ENCODE measurements at places on chromosomes 7 and 10. TPM values are rescaled to one million over a fixed set of nuclear protein-coding genes. Genes with fewer than 3 reads are reported as not detected.

DNA sequence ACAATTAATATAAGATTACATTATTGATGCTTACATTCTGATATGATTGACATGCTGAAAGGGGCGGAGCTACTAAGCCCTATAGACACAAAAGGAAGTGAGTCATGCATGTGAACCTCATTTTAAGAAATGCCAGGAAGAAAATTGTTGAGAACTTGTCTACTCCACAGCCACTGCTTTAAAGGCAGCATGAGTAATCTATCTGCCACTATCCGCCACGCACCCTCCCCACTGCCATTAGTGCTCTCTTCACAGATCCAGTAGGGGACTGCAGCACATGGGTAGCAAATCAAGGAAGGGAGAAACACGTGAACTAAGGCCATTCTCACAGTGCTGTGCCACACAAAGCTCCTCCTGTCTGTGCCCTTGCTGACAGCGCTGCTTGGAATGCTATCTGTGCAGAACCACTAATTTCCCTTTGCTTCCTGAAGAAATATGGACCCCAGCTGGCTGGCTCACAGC lies 524.8 kb downstream of the GRM8 start:
- DNase-seq, result peak; percentile 87

GRCh38 chr7:70944516-70944915 lies 187.4 kb upstream of the GALNT17 start:
- no peak for DNase-seq

GRCh38 chr10:100122780-100123179 lies 41.1 kb upstream of the CPN1 start:
- DNase-seq, result no peak

DNA sequence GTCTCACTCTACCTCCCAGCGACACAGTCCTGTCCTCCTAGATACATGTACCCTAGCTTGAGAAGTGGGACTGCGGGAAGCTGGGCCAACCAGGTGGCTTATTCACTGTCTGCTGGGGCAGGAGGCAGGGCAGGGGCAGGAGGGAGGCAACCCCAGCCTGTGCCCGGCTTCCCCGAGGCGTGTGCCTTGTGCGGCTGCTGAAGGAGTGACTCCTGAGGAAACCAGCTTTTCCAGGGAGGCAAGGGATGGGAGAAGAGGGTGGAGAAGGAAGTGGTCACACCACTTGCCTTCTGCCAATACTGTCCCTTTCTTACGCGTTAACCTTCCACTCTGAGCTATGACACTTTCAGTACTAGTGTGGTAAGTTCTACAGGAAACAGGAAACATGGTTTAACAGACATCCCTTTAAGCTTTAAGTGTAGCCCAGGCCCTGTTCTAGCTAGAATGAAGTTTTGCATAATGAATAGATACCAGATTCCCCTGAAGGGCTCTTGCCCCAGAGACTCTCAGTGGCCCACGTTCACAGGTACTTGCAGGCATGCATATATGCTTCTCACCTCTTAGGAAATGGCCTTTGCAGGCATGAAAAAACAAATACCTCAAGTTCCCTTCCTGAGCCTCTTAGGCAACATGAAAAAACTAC lies 40.6 kb downstream of the SYPL1 start:
- DNase-seq, result peak; percentile 51

DNA sequence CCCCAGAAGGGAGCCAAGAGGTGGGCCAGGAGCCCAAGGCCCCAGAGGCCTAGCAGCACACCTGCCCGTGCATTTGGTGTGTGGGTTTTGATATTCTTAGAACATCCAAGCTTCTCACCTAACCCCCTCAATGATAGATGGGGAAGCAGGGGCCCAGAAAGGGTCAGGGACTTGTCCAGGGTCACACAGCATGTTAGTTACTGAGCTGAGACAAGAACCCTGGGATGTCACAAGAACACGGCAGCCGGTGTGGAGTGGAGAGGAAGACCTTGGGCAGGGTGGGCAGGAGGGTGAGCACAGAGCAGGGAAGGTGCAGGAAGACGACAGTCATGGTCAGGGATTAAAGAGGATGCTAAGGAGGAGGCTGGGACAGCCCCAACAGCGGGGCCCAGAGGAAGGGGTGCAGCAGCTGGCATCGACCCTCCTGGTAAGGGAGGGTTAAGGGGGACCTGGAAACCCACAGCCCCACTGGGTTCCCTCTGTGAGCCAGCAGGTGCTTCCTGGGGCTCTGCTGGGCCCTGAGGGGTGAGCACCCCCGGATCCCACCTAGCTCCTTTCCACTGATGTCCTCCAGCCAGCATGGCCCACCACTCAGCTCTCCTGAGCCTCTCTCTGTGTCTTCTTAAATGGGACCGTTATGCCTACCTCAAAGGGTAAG lies 44.4 kb downstream of the UNC5B start:
- DNase-seq, result no peak

DNA sequence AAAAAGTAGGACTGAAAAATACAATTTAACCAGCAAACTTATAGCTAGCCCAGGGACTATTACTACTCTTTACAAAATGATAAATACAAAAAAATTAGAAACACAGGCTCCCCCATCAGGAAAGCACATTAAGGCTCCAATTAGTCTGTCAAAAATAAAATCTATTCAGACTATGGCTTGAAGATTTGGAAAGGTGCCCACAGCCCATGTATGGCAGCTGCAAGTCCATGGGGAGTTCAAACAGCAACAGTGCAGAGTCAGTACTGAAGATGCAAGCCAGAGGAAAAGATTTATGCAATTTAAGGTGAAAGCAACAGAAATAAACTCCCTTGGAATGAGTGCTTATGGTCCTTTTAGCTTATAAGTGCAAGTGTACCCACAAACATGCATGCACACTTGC lies 29.7 kb downstream of the IMMP2L start:
- DNase-seq, result no peak

- no peak for DNase-seq
Observed at GRCh38 chr7:21414795-21415393, 13.0 kb upstream of the SP4 start.

- DNase-seq, result no peak
Observed at GRCh38 chr7:33714208-33714607, 191.1 kb upstream of the BMPER start.

- DNase-seq, result no peak
Observed at GRCh38 chr7:70092314-70093204, 494.3 kb downstream of the AUTS2 start.

DNA sequence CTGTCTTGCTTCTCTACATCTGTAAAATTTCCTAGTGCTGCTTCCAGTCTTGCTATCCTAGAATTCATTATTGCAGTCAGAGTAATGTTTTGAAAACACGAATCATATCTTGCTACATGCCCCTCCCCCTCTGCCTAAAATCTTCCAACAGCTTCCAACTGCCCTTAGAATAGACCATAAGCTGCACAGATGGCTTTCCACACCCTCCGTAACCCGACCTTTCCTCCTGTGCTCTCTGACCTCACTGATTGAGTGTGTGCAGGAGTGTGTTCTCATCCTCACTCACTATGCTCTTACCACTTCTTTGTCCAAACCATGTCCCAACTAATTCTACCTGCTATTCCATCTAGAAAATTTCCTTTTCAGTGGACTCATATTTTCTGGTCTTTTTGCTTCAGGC lies 121.2 kb upstream of the ANKRD1 start:
- DNase-seq, result no peak

DNA sequence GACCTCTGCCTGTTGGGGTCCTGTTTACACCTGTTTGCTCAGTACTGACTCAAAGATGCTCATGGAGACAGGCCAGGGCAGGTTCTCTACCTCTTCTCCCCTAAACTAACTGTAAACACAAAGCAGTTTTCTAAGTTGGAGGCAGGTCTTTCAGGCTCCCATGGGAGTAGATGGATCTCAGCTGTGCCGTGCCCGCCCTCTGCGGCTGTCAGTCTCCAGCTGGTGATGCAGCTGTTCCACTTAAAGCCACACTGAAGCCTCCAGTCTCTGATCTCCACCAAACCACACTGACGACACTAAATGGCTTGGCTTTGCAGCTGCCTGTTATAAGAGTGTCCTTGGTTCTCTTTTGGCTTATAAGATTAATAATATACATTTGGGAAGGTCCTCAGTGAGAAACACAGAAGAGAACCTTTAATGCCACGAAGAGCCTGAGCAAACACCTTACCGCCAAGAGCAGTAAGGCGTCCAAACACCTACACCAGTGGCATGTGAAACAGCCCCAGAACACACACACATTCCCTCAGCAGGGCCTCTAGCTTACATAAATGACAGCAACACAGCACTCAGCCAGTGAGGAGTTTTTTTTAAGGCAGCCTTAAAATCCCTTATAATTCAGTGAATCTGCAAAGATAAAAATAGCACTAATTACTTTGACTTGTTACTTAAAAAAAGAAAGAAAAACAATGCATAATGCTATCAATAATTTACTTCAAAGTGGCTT lies 60.4 kb upstream of the KCNIP2 start:
- no peak for DNase-seq

- DNase-seq, result no peak
Observed at GRCh38 chr7:18231854-18232253, 204.2 kb upstream of the PRPS1L1 start.

GRCh38 chr7:44309271-44310091 lies 15.9 kb downstream of the CAMK2B start:
- peak; percentile 69 for DNase-seq

DNA sequence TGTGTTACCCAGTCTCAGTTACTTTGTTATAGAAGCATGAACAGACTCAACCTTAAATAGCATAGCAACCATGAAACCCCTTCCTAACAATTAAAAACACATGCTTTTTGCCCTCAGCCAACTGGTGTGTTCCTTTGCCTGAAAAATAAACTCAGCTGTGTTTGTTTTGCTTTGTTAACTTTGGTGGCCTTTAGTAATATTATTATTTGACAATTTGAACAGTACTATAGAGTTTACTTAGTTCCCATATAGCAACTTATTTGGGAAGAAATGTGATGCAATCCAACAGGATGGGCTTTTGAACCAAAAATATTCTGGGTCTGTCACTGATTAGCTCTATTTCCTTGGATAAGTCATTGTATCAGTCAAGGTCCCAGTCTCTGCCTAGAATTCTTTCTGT lies 22.5 kb upstream of the MKLN1 start:
- no peak for DNase-seq

DNA sequence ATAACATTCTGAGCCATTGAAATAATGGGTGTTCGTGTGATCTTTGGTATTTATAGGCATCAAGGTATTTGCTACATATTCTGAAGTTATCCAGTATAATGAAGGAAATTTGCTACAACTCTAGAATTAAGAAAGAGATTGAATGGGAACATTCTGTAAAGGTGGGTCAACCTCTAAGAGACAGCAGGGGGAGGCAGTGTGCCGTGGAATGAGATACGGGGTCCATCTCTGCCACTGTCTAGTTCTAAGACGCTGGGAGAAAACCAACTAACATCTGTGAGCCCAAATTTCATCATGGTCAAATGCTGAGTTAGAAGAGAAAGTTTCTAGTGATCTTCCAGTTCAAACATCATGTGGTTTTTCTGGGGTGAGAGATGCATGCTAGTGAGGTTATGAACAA lies 368.9 kb downstream of the SORCS1 start:
- no peak for DNase-seq

GRCh38 chr7:31640381-31640780 lies 46.6 kb upstream of the PPP1R17 start:
- no peak for DNase-seq

- DNase-seq, result peak; percentile 80
Observed at GRCh38 chr7:100563809-100564400, 9.8 kb downstream of the SAP25 start.

GRCh38 chr10:63013755-63014154 lies 119.4 kb upstream of the NRBF2 start:
- no peak for DNase-seq

- DNase-seq, result no peak
Observed at GRCh38 chr10:74871595-74872382, 45.4 kb downstream of the KAT6B start.

- no peak for DNase-seq
Observed at GRCh38 chr7:31052841-31053601, 913 bp downstream of the ADCYAP1R1 start.

- no peak for DNase-seq
Observed at GRCh38 chr7:51827631-51828030, 511.0 kb upstream of the COBL start.

DNA sequence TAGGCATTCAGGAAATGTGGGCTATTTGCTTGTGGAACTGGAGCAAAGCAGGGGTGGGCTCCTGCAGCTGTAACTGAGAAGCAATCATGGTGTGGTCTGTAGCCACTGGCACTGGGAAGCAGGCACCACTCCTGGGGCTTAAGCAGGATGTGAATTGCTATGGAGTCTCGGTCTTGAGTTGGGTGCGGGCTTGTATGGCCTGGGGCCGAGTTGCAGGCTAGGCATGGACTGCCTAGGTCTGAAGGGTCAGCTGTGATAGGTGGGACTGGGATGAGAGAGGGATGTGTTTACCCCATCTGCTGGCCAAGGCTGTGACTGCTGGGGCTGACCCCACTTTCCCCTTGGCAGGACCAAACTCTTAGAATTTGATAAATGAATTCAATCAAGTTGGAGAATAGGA lies 43.0 kb downstream of the ADCY1 start:
- no peak for DNase-seq

DNA sequence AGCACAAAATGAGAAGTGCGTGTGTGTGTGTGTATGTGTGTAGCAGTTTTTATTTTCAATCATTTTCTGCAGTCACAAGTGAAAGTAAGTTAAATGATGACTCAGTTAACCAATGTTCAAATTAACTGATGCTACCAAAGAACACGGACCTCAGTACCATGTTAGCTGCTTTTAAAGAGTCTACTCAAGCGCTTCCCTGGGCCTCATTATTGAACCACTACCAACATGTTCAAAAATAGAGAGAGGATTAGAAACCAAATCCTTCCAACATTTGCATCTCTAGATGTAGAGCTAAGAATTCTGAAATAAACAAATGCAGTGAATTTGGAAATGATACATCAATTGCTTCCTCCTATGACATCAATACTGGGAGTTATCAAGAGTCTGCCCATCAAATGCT lies at the start of gene TAS2R39:
Gene TAS2R39, plus strand, starts transcription at position 396 of the 400 bp plus-strand sequence. Its CDS starts 0 bp downstream, at position 396.
- DNase-seq, result no peak

- DNase-seq, result peak; percentile 37
Observed at GRCh38 chr10:103781329-103782061, 73.9 kb downstream of the SH3PXD2A start.

GRCh38 chr10:87991946-87992345 lies 128.5 kb downstream of the PTEN start:
- DNase-seq, result no peak

- DNase-seq, result no peak
Observed at GRCh38 chr7:96495751-96496216, 173.9 kb upstream of the SLC25A13 start.

OPN4 gene
- total RNA-seq, result not detected

CALML5 gene
- total RNA-seq, result not detected

ZNF786 gene
- 6.2 TPM for total RNA-seq

EPO gene
- total RNA-seq, result not detected

Data from lung microvascular endothelial cell (primary cell).